ENCODE measurements at places on chromosomes 13 and 19. TPM values are rescaled to one million over a fixed set of nuclear protein-coding genes. Genes with fewer than 3 reads are reported as not detected.
A peak's percentile ranks its signal among the peaks of the same experiment; 100 is the strongest.

Gene SIAH3
- total RNA-seq: not detected

Gene PRKCSH
- 303 TPM for total RNA-seq

Gene HCST
- total RNA-seq: 0.47 TPM

Gene ETFB
- 130 TPM for total RNA-seq

Gene NEK3
- total RNA-seq: 3.6 TPM

- no peak overlapping the region for H3K27ac ChIP-seq
- no peaks in the 10 kb centered on the region for H3K4me1 ChIP-seq
- H3K36me3 ChIP-seq: no peaks in the 10 kb centered on the region
Measured at GRCh38 chr13:101144808-101145419, 271.4 kb downstream of the NALCN start.

DNA sequence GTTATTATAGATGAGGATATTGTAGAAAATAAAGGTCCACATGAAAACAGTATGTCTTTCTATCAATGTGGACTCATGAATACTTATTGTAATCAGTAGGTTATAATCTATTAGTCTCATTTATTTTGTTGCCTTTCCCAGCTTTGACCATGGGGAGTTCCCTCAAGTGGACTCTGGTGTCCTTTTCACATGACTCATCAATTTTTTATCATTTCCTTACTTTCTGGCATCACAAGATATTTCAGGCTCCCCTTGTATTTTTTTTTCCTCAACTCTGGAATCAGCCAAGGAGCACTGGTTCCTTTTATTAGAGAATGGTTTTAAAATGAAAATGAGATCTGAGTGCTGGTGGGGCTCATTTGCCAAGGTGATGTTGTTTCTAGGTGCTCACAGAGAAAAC is 63.4 kb upstream of the DIAPH3 start:
- peak; percentile 42 for DNase-seq
- no peak overlapping the region for H3K4me3 ChIP-seq
- no peaks in the 10 kb centered on the region for H3K36me3 ChIP-seq
- H3K27ac ChIP-seq: no peak overlapping the region
- H3K4me1 ChIP-seq: peaks cover 2% of the 10 kb centered on the region
- H3K27me3 ChIP-seq: no peaks in the 10 kb centered on the region

- no peak overlapping the region for H3K27ac ChIP-seq
- no peak overlapping the region for H3K4me3 ChIP-seq
- no peaks in the 10 kb centered on the region for H3K4me1 ChIP-seq
- no peaks in the 10 kb centered on the region for H3K36me3 ChIP-seq
- no peaks in the 10 kb centered on the region for H3K27me3 ChIP-seq
Measured at GRCh38 chr13:20410726-20411125, 114.9 kb downstream of the CRYL1 start.

- no peak for DNase-seq
- H3K27me3 ChIP-seq: no peaks in the 10 kb centered on the region
- no peak overlapping the region for H3K4me3 ChIP-seq
Measured at GRCh38 chr19:2813235-2814160, 6.2 kb upstream of the ZNF554 start.

GRCh38 chr19:7109678-7110289 is 40.3 kb downstream of the ZNF557 start:
- no peak overlapping the region for H3K27ac ChIP-seq
- H3K27me3 ChIP-seq: peaks cover 30% of the 10 kb centered on the region
- DNase-seq: no peak
- H3K4me3 ChIP-seq: no peak overlapping the region
- no peaks in the 10 kb centered on the region for H3K4me1 ChIP-seq

GRCh38 chr19:3608079-3608641 is 1.5 kb upstream of the TBXA2R start:
- H3K36me3 ChIP-seq: peaks cover 47% of the 10 kb centered on the region
- H3K27ac ChIP-seq: peak overlapping the region; percentile 98
- H3K4me3 ChIP-seq: peak overlapping the region; percentile 89
- DNase-seq: no peak

GRCh38 chr19:6723108-6723618 is 2.7 kb upstream of the C3 start:
- no peaks in the 10 kb centered on the region for H3K36me3 ChIP-seq
- no peak for DNase-seq
- no peaks in the 10 kb centered on the region for H3K27me3 ChIP-seq
- peaks cover 30% of the 10 kb centered on the region for H3K4me1 ChIP-seq
- no peak overlapping the region for H3K4me3 ChIP-seq
- no peak overlapping the region for H3K27ac ChIP-seq

DNA sequence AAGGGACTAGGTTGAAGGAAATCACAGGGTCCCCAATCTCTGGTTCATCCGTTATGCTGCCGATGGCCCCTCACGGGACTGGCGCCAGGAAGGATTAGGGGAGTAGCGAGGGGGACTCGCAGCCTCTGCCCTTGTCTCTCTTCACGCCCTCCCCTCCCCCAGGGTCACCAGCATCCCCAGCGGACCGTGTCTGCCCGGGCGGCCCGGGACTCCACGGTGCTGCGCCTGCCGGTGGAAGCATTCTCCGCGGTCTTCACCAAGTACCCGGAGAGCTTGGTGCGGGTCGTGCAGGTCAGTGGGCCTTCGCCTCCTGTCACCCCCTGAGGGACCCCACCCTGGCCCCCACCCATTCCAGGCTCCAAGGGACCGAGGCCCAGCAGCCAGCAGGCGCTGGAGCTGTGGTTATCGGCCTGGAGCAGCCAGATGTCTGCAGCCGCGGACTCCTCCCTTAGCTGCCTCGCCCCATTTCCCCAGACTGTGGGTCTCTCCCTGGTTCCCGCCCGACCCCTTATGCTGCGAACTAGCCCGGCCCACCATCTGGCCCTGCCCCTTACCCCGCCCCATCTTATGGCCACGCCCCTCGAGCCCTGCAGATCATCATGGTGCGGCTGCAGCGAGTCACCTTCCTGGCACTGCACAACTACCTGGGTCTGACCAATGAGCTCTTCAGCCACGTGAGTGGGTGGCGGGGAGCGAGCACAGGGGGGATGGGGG is 5.4 kb downstream of the PNPLA6 start:
- H3K36me3 ChIP-seq: peaks cover 13% of the 10 kb centered on the region
- no peak overlapping the region for H3K27ac ChIP-seq
- H3K27me3 ChIP-seq: no peaks in the 10 kb centered on the region

GRCh38 chr19:38852231-38853044 is 2.7 kb upstream of the HNRNPL start:
- peak overlapping the region; percentile 80 for H3K4me3 ChIP-seq
- peaks cover 15% of the 10 kb centered on the region for H3K4me1 ChIP-seq
- peaks cover 16% of the 10 kb centered on the region for H3K36me3 ChIP-seq
- H3K27ac ChIP-seq: peak overlapping the region; percentile 96
- H3K27me3 ChIP-seq: no peaks in the 10 kb centered on the region
- no peak for DNase-seq

DNA sequence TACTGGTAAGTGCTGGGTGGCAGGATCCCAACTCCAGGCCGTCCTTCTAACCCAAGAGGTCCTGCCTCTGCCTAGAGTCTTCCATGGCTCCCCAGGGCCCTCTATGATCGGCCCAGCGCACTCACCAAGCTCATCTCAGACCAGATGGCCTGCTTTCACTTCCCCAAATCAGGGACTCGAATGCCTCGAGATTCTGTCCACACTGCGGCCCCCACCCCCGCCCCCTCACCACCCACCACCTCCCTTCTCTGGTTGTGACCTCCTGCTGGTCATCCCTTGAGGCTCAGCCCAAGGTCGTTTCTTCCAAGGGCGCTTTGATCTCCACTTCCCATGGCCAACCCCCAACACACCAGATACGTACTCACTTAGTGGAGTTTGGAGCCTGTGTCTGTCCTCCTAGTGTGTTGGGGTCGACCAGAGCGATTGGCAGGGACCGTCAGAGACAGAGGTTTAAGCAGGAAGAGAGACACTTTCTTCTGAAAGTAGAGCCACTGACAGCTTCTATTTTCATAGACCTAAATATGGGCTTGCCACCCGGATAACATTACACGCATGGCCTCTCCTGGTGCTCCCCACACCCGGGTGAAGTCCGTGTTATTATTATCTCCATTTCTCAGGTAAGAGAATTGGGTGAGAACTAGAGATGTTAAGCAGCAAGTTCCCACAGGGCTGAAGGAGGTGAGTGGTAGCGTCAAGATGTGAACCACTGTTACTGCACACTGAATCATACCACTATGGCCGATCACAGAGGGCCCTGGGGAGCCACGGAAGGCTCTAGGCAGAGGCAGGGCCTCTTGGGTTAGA is at the start of gene FCER2:
FCER2 (minus strand) TSS at position 478 of the 804 bp plus-strand sequence. CDS start 2,371 bp downstream, outside the sequence.
- peaks cover 9% of the 10 kb centered on the region for H3K27me3 ChIP-seq
- H3K36me3 ChIP-seq: no peaks in the 10 kb centered on the region
- H3K4me1 ChIP-seq: peaks cover 2% of the 10 kb centered on the region
- no peak within 1 kb of the TSS for H3K4me3 ChIP-seq
- no peak for DNase-seq
- H3K27ac ChIP-seq: no peak within 1 kb of the TSS

DNA sequence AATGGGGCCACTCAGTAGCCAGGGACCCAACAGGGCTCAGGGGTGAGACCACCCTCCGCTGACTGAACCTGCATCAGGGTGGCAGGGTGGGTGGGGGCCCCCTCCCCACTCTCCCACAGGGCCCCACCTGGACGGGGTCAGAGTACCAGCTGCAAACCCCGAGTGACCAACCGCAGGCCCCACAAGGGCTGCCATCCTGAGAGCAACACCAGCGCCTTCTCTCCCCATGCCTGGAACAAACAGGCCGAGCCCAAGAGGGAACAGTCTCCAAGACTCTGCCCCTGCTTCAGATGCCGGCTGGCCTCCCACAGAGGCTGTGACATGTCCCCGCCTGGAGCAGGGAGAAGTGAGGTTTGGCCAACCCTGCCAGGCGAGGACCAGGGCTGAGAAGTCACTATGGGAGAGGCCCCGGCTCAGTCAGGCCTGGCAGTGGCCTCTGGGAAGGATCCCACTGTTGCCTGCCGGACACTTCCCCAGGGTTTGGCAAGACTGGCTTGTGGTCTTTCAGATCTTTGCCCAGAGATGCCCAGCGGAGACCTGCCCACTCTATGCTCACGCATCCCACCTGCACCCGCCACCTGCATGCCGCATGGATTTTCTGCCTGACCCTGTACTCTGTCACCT is 27.2 kb downstream of the MPND start:
- peaks cover 65% of the 10 kb centered on the region for H3K36me3 ChIP-seq
- H3K4me1 ChIP-seq: peaks cover 93% of the 10 kb centered on the region
- H3K27me3 ChIP-seq: no peaks in the 10 kb centered on the region
- H3K27ac ChIP-seq: peak overlapping the region; percentile 30

DNA sequence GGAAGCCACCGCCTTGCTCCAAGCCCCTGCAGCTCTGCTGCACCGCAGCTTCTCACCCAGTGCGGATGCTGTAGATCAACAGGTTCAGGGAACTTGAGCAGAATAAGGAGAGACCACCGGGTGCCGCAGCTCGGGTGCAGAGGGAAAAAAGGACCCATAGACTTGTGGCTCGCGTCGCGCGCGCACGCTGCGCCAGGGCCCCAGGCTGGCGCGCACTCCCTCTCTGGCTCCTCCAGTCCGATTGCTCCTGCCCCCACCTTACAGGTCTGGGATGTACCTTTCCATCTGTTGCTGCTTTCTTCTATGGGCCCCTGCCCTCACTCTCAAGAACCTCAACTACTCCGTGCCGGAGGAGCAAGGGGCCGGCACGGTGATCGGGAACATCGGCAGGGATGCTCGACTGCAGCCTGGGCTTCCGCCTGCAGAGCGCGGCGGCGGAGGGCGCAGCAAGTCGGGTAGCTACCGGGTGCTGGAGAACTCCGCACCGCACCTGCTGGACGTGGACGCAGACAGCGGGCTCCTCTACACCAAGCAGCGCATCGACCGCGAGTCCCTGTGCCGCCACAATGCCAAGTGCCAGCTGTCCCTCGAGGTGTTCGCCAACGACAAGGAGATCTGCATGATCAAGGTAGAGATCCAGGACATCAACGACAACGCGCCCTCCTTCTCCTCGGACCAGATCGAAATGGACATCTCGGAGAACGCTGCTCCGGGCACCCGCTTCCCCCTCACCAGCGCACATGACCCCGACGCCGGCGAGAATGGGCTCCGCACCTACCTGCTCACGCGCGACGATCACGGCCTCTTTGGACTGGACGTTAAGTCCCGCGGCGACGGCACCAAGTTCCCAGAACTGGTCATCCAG is 964 bp downstream of the PCDH17 start:
- DNase-seq: no peak
- H3K4me1 ChIP-seq: no peaks in the 10 kb centered on the region
- H3K27ac ChIP-seq: no peak overlapping the region
- no peak overlapping the region for H3K4me3 ChIP-seq

DNA sequence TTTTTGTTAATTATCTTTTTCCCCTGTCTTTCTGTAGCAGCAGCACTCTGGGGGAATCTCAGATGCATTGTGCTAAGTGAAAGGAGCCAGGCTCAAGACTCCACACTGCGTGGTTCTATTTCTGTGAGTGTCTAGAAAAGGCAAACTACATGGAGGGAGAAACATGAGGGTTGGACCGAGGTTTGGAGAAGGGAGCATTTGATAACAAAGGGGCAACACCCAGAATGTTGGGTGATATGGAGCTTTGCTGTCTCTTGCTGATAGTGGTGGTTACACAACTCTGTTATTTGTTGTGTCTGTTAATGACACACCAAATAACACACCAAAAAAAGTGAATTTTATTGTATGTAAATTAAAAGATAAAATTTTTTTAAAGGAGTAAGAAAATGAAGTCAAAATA is 107.8 kb downstream of the COL4A2 start:
- no peak overlapping the region for H3K4me3 ChIP-seq
- no peak for DNase-seq
- H3K36me3 ChIP-seq: no peaks in the 10 kb centered on the region
- H3K4me1 ChIP-seq: no peaks in the 10 kb centered on the region

GRCh38 chr13:40313269-40314200 is 352.9 kb downstream of the FOXO1 start:
- no peak overlapping the region for H3K4me3 ChIP-seq
- DNase-seq: no peak
- H3K27ac ChIP-seq: no peak overlapping the region
